ENCODE measurements at places on chromosomes 1 and 21. TPM values are rescaled to one million over a fixed set of nuclear protein-coding genes. Genes with fewer than 3 reads are reported as not detected.

DNA sequence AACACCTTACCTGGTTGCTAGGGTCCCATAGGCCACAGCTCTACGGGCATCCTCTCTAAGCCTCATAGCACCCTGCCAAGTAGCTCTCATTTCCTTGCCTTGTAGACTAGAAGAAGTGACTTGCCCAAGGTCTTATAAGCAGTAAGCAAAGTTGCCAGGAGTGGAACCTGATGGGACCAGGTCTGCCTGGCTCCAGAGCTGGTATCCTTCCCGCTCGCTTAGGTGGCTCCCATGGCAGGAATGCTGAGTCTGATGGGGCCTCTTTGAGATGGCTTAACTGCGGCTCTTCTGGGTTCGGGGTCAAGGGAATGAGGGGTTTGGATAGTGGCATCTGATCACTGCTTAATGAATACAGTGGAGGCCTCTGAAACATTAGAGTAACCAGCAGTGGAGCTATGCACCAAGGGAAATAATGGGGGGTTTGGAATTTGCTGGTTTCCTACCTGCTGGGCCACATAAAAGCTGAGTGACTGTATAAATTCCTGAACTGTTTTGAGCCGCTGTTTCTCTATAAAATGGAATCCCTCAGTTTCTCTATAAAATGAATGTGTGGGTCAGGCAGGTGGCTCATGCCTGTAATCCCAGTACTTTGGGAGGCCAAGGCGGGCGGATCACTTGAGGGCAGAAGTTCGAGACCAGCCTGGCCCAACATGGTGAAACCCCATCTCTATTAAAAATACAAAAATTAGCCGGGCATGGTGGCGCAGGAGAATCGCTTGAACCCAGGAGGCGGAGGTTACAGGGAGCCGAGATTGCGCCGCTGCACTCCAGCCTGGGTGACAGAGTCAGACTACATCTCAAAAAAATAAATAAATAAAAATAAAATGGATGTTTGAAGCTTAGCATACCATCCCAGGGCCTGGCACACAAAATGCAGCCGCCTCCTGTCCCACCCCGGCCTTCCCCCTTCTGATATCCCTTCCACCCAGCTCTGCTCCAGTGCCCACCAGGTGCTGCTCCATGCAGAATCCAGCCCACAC lies 12.4 kb downstream of the FAM151A start:
- no peak for DNase-seq

GRCh38 chr1:200224315-200224714 lies 185.5 kb downstream of the ZNF281 start:
- no peak for DNase-seq

- DNase-seq = no peak
These were observed 283.3 kb downstream of the RRAGC start for GRCh38 chr1:38576241-38576640.

The RAB42 gene
- total RNA-seq = 1.6 TPM

The TENT5C gene
- total RNA-seq = 12.4 TPM

GRCh38 chr1:52572387-52572786 lies 19.5 kb upstream of the TUT4 start:
- no peak for DNase-seq

DNA sequence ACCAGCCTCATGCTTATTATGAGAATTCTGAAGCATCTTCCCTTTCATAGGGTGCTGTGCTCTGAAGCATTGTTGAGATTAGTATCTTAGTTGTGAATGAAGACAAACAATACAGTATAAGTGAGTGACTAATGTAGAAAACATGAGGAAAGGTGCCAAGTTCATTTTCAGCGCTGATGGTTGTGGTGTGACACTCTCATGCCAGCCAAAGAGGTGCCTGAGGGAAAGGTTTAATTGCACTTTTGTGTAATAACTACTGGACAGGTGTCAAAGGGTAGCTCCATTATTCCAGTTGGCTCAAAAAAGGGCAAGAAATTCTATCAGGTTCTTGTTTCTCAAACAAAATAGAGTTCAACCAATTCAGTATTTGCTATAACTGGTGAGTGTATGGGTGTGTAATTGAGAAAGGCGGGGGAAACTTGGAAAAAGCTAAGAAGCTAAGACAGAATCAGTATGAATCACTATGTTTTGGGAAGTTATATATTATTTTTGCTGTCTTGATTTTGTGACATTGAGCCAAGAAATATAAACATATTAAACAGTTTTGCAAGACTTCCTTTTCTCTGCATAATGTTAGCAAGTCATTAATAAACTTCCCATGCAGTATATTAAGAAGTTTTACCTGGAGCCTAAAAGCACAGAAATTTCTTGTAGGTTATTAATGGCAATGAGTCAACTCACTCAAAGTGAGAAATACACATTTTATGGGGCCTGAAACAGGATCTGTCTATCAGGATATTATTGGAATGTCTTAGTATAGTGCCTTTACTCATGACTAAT lies 31.8 kb downstream of the KCNK2 start:
- no peak for DNase-seq

The CADM3 gene
- not detected for total RNA-seq

DNA sequence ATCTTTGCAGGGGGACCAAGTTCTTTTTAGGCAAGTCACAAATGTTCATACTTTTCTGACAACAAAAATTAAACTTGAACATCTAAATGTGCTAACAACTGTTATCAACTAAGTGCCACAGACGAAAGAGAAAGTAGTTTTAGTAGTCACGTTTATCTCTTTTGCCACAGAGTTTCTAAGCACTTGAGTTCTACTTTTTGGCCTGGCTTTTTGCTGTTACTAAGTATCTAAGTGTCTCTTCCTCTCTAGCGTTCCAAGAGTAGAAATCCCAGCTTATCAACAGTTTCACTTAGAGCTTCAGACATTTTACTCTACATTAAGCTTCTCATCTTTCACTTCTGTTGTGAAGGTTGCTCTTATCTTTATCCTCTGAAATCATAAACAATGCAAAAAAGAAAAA lies 34.2 kb downstream of the GATAD2B start:
- no peak for DNase-seq

The ANKRD34A gene
- 0.27 TPM for total RNA-seq

DNA sequence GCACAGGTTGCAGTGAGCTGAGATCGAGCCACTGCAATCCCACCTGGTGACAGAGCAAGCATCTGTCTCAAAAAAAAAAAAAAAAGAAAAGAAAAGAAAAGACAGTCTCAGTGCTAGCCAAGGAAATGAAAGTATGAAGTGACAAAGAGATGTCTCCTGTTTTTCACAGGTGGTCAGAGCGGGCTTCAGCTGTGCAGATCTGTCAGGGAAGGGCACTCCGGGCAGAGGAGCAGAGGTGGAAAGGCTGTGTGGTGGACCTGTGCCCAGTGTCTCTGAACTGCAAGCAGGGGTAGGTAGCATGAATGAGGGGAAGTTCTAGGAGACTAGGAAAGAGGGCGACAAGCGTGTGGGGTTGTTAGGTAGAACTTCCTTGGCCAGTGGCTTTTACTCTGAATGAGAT lies 67.5 kb downstream of the CD247 start:
- DNase-seq = no peak

DNA sequence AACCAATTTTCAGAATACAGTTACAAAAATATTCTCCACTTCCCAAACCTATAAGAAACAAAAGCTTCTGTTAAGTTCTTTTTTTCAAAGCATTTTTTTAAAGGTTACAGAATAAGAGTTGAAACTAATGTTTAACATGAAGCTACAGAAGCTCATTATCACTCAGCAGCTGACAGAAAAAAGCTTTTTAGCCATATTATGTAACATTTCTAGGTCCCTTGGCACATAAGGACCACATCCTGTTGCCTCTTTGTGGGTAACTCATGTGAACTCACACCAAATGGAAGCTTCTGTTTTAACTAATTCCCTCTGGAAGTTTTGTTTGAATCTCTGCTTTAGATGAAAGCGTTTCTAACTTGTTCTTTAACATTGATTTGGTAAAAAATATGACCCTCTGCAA lies 242.5 kb upstream of the TMPRSS15 start:
- no peak for DNase-seq

DNA sequence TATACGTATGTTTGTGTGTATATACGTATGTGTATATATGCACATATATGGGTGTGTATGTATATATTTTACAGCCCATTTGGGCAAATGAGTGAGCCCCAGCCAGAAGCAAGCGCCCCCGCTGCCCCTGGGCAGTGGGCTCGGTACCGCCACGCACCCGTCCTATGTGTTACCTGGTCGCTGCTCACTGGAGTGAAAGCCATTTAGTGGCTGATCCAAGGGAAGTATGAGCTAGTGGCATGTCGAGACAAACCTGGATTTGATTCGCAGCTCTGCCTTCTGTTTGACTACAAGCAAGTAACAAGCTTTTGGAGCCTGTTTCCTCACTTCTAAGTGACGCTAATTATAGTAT lies 35.8 kb upstream of the JAK1 start:
- DNase-seq = no peak

DNA sequence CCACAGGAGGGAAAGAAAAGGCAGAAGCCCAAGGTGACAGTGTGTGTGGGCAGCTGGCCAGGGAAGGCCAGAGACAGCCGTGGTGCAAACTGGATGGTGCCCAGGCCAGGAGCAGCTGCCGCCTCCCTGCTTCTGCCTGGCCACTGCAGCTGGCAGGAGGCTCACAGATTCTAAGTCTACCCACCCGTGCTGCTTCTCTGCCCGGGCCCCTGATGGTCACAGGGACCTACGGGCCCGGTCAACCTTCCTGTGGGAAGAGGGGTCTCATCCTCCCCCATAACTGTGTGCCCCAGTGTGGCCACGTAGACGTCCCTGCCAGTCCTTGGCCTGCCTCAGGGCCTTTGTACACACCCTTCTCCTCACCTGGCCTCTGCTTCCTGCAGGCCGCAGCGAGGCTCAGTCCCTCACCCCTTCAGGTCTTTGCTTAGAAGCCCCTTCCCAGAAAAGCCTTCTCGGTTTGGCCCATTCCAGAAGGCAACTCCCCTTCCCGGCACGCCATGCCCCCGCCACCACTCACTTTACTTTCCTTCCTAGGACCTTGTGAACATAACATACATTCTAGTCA lies 192.6 kb upstream of the AJAP1 start:
- no peak for DNase-seq

- DNase-seq = no peak
These were observed 10.0 kb downstream of the C1orf198 start for GRCh38 chr1:230858236-230858820.

The TFB2M gene
- 10.5 TPM for total RNA-seq

Data from hematopoietic multipotent progenitor cell (in vitro differentiated cells).